Ecto neural progenitor cell (in vitro differentiated cells): ENCODE measurements at places on chromosomes 11 and 22.

- no peak for DNase-seq
Observed at GRCh38 chr11:12083380-12083779, 27.0 kb upstream of the MICAL2 start.

DNA sequence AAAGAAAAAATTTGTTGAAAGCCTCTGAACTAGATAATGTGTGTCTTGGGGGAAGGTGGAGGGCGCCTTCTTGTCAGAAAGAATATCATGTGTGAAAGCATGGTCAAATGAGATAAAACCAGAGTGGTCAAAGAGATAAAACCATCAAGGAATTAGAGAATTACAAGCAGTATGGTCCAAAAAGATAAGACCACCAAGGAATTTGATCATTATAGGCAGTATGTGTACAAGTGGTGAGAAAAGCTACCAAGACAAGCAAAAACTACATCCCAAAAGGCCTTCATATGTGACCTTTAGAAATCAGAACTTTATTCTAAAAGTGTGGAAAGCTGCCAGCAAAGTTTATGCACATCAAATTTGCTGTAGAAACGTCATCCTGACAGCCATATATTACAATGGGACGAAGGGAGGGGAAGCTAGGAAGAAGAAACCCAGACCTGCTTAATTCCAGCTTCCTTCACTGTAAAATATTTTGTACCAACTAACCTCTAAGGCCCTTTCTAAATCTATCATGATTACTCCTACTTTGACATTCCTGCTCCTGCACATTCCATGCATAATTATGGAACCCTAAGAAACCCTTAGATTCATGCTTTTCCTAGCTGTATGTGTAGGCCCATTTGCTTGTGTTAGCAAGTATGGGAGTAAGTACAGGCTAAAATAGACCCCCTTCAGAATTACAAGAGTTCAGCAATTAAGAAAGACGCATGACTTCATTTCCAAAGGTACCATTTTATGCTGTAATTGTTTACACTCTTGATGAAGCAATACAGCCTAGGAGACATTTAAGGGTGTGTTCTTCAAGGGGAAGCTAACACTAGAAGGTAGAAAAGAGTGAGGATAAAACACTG lies 51.6 kb downstream of the LGR4 start:
- no peak for DNase-seq

DNA sequence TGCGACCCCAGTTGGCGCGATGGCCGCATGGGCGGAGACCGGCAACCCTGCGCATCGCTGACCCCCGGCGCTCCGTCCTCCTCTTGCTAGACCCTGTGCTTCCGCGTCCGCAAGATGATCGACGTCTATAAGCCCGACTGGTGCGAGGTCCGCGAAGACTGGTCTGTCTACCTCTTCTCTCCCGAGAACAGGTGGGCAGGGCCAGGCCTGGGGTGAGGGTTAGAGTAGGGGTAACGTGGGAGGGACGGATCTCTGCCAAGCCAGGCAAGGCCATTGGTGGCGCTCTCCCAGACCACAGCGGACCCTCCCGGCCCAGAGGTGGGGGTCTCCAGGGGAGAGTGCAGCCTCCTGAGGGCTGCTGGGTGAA lies 92.1 kb downstream of the CACNA1I start:
- DNase-seq: no peak

GRCh38 chr11:88501541-88501940 lies 164.0 kb upstream of the CTSC start:
- no peak for DNase-seq

GRCh38 chr11:118984825-118985224 lies 13.1 kb upstream of the CENATAC start:
- DNase-seq: no peak

DNA sequence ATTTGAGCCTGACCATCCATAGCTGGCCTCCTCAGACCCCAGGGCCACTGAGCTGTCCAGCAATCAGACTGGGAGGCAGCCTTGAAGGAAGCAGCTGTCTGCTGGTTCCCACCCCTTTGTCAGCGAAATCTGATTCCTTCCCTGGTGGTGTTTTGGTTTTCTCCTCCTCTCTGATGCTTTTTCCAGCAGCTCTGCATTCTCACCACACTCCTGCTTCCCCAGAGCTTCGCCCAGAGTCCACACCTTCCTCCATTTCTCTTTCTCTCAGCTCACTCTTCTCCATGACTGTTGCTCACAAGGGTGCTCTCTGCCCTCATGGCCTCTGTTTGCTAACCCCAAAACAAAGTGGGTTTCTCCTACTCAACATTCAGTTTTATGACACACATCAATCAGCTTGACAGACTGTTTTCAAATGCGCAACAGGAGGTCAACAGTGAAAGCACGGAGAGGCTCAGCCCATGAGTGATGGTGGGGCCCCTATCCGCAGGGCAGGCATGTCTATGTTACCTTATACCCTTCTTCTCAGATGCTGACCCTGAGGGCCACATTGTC lies 130.6 kb upstream of the MTNR1B start:
- DNase-seq: peak; percentile 61

DNA sequence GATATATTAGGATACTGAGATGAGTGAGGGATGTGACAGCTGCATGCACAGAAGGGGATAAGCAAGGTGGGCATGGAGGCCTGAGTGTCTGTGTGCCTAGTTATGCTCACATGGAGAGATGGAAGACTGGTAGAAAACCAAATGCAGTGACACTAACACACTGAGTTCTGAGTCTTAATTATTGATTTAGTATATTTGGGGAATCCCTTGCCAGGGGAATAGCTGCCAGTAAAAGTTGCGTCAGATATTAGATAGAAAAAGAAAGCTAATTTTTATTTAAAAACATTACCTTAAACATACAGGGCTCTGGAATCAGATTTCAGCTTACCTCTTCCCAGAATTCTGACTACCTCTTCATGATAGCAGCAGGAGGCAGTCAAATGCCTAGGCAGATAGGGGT lies 620.5 kb downstream of the METTL15 start:
- DNase-seq: no peak

DNA sequence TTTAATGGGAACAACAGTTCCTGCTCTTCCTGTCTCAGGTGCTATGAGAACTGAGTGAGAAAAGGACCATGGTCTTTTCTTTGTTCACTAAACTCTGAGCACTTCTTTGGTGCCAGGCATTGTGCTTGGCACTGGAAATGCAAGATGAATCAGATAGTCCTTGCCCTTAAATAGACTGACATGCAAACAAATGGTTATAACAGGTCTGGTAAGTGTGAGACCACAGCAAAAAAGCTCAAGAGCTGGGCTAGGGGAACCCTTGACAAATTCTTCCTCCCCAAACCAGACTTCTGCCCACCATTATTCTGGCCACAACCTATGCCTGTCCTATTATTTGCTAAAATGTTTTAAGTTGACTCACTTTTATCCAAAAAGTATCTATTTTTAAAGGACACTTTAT lies 5.1 kb downstream of the SLC43A3 start:
- no peak for DNase-seq
